Activated CD4-positive, alpha-beta T cell treated with anti-CD3 and anti-CD28 coated beads, Interleukin-2, amount 10 ng/mL, durations not matched to agents 7 days and 5 days (primary cell): ENCODE measurements at places on chromosomes 6 and 20. TPM values are rescaled to one million over a fixed set of nuclear protein-coding genes. Genes with fewer than 3 reads are reported as not detected.
A peak's percentile ranks its signal among the peaks of the same experiment; 100 is the strongest.

- H3K4me1 ChIP-seq: no peaks in the 10 kb centered on the region
- H3K36me3 ChIP-seq: peaks cover 2% of the 10 kb centered on the region
- no peaks in the 10 kb centered on the region for H3K27me3 ChIP-seq
- H3K4me3 ChIP-seq: no peak overlapping the region
- no peak for DNase-seq
Observed at GRCh38 chr20:13396022-13396421, 174.9 kb downstream of the ISM1 start.

DNA sequence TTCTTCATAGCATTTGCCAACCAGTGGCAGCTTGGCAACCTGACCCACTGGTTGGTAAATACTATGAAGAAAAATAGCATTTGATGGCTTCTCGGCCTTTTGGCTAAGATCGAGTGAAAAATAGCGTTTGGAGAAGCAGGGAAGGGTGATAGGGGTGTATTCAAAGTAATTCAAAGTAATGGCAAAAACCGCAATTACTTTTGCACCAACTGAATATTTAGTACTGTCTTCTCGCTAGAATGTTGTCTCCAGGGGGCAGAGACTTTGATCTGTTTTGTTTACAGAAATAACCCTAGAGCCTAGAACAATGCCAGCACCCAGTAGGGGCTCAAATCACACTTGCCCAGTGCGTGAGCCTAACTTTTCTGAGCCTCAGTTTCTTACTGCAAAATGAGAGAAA is 106.1 kb downstream of the CDC5L start:
- no peak overlapping the region for H3K27ac ChIP-seq
- H3K36me3 ChIP-seq: no peaks in the 10 kb centered on the region
- DNase-seq: no peak
- H3K27me3 ChIP-seq: no peaks in the 10 kb centered on the region
- no peak overlapping the region for H3K4me3 ChIP-seq

The MYL9 gene
- 0.42 TPM for total RNA-seq

DNA sequence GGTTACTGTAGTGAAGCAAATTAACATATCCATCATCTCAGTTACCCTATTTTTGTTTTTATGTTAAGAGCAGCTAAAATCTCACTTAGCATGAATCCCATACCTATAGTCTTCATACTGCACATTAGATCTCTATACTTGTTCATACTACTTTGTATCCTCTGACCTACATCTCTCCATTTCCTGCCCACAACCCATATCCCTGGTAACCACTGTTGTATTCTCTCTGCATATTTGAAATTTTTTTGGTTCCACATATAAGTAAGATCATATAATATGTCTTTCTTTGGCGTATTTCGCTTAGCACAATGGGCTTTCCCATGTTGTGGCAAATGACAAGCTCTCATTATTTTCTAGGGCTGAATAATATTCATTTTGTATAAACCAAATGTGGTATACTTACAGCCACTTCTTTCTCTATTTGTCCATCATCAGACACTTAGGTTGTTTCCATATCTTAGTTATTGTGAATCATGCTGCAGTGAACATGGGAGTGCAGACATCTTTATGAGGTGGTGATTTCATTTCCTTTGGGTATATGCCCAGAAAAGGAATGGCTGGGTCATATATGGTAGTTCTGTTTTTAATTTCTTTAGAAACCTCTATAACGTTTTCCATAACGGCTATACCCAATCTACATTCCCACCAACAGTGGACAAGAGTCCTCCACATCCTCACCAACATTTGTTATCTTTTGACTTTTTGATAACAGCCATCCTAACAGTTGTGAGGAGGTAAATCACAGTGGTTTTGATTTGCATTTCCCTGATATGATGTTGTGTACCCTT is 39.8 kb downstream of the BACH2 start:
- peak overlapping the region; percentile 42 for H3K27ac ChIP-seq
- no peaks in the 10 kb centered on the region for H3K27me3 ChIP-seq
- peak; percentile 56 for DNase-seq
- H3K4me1 ChIP-seq: peaks cover 84% of the 10 kb centered on the region
- H3K36me3 ChIP-seq: peaks cover 79% of the 10 kb centered on the region

- no peaks in the 10 kb centered on the region for H3K36me3 ChIP-seq
- H3K4me1 ChIP-seq: peaks cover 7% of the 10 kb centered on the region
- H3K27ac ChIP-seq: no peak overlapping the region
- H3K27me3 ChIP-seq: no peaks in the 10 kb centered on the region
Observed at GRCh38 chr6:128275681-128276080, 244.7 kb downstream of the PTPRK start.

DNA sequence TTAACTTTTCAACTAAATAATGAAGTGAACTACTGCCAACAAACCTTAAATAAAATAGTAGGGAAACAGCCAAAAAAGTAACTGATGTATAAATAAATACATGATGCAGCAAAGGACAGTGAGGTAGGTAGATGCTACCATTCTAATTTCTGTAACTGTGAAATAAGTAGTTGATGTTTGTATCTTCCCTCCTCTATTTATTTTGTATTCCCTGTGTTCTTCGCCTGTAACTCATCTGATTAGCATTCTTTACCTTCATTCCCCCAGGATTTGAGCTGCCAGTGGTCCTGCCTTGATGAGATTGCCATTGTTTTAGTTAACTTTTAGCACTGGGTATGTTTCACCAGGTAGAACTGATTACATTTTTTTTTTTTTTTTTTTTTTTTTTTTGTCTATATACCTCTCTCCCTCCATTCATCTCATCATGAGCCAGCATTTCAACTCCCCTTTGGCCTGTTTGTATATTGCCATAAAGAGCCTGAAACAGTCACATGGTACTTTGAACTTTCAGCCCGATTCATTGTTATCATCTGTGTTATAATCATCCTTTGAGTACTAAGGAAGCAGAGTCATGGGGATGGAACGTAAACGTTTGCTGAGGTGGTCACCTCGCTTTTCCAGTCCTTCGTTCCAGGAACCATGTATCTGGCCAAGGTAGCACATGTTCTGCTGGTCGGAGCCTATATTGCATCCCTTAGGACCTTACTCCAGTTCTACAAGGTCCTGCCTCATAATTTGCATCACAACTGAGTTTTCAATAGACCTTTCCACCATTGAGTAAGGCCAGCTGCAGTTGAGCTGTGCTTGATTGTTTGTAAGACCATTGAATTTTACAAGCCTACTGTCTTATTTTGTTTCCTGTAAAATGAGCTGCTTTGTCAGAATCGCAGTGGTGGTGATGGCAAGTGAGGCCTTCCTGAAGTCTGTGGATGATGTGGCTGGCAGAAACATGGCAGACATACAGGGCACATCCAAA is 107.6 kb downstream of the JAG1 start:
- no peak overlapping the region for H3K4me3 ChIP-seq
- peaks cover 38% of the 10 kb centered on the region for H3K36me3 ChIP-seq
- H3K27ac ChIP-seq: no peak overlapping the region
- H3K27me3 ChIP-seq: no peaks in the 10 kb centered on the region
- no peak for DNase-seq
- H3K4me1 ChIP-seq: peaks cover 36% of the 10 kb centered on the region

DNA sequence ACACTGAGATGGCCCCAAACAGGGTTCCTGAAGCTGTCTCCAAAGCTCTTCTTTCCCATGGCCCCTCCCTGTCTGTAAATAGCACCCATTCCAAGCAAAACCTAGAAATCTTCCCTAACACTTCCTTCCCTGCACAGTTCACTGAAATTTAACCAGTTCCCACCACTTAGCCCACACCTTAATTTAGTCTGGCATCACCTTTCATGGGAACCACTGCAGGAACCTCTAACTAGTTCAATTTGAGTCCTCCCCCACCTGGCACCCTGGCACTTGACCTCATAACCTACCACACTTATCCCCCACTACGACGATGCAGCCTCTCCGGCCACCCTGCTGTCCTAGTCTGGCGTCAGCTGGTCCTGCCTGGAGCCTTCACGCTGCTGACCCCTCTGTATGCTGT is 278.7 kb downstream of the GMDS start:
- H3K4me3 ChIP-seq: no peak overlapping the region
- no peak for DNase-seq
- no peaks in the 10 kb centered on the region for H3K4me1 ChIP-seq

GRCh38 chr20:15900443-15900842 is 672.8 kb downstream of the KIF16B start:
- H3K36me3 ChIP-seq: no peaks in the 10 kb centered on the region
- peaks cover 8% of the 10 kb centered on the region for H3K4me1 ChIP-seq
- H3K27ac ChIP-seq: no peak overlapping the region
- peaks cover 4% of the 10 kb centered on the region for H3K27me3 ChIP-seq
- no peak for DNase-seq

The SERPINB1 gene
- total RNA-seq: 72.8 TPM

The RAET1L gene
- not detected for total RNA-seq

GRCh38 chr6:95802978-95803377 is 212.8 kb upstream of the FUT9 start:
- H3K27me3 ChIP-seq: no peaks in the 10 kb centered on the region
- DNase-seq: no peak
- no peak overlapping the region for H3K4me3 ChIP-seq
- H3K4me1 ChIP-seq: no peaks in the 10 kb centered on the region
- no peak overlapping the region for H3K27ac ChIP-seq

GRCh38 chr6:158313989-158314388 is 1.7 kb downstream of the TULP4 start:
- peak overlapping the region; percentile 42 for H3K27ac ChIP-seq
- peak; percentile 28 for DNase-seq
- H3K4me3 ChIP-seq: peak overlapping the region; percentile 33
- peaks cover 23% of the 10 kb centered on the region for H3K4me1 ChIP-seq
- peaks cover 50% of the 10 kb centered on the region for H3K36me3 ChIP-seq
- no peaks in the 10 kb centered on the region for H3K27me3 ChIP-seq

DNA sequence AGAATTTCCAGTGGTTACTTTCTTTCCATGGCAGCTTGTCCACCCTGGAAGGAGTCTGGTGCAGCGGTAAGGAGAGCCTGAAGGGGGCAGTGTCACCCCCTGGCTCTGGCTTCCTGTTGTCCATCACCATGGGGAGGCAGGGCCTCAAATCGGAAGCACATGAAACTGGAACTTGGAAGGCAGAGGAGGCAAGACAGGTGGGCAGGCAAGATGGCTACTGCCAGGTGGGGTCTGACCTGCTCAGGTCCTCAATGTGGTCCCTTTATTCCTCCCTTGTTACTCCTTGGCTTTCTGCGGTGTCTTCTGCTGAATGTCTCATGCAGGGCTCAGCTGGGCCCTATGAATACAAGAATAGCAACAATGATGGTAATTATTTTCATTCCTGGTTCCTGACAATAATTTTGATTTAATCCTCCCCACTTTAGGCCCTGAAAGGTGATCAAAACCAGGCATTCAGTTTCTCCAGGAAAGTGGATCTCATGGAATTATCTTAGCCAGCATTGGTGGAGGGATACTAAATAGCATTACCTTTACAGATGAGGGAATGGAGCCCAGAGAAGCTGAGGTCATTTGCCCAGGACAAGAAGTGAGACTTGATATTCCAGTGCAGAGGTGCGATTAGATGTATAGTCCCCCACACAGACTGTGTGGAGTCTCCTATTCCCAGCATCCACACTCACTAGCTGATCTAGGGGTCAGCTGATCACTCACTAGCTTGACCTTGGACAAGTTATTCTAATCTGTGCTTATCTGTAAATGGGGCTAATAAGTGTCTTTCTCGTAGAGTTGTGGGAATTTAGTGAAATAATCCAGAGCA is 17.6 kb upstream of the SNAI1 start:
- H3K27me3 ChIP-seq: no peaks in the 10 kb centered on the region
- no peak for DNase-seq
- H3K27ac ChIP-seq: no peak overlapping the region
- H3K4me3 ChIP-seq: no peak overlapping the region
- peaks cover under 1% of the 10 kb centered on the region for H3K36me3 ChIP-seq

The ARMH2 gene
- 2.3 TPM for total RNA-seq

- peaks cover 27% of the 10 kb centered on the region for H3K4me1 ChIP-seq
- no peak for DNase-seq
- peaks cover 16% of the 10 kb centered on the region for H3K36me3 ChIP-seq
- H3K4me3 ChIP-seq: peak overlapping the region; percentile 91
- no peaks in the 10 kb centered on the region for H3K27me3 ChIP-seq
- H3K27ac ChIP-seq: peak overlapping the region; percentile 88
Observed at GRCh38 chr20:25408170-25408547, 686 bp downstream of the GINS1 start.

DNA sequence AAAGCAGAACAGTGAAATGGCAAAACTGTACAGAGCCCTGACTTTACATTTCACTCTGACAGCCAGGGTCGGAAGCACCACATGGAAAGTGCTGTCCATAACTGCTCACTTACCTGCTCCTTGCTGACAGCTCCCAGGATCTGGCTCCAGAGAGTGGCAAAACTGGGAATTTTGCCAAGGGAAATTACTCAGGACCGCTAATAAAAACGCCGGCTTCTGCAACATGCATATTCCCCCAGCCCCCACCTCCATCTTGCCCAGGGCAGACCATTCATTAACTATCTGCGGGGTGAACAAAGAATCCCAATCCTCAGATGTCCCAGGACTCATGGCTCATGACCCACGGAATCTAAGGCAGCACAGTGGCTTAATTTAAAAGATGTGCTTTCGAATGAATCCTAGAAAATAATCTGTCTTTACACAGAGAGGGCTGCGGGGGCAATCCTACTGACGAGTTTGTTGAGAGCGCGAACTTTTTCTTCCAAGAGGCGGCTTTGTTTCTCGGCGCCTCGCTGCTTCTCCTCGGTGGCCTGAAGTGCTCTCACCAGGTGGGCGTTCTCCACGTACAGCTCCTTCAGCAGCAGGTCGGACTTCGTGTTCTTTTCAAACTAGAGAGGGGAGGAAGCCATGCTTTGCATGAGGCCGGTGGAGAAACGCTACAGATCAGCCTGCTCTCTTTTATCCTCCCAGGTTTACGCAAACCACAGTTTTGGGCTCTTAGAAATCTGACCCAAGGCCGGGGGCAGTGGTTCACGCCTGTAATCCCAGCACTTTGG is 45.8 kb downstream of the GINS1 start:
- H3K4me1 ChIP-seq: no peaks in the 10 kb centered on the region
- no peak for DNase-seq
- no peak overlapping the region for H3K27ac ChIP-seq
- H3K27me3 ChIP-seq: no peaks in the 10 kb centered on the region
- H3K4me3 ChIP-seq: no peak overlapping the region

The VNN1 gene
- total RNA-seq: not detected

The CGAS gene
- 27.9 TPM for total RNA-seq

GRCh38 chr20:43477193-43477592 is 19.5 kb downstream of the SRSF6 start:
- peaks cover 16% of the 10 kb centered on the region for H3K27me3 ChIP-seq
- DNase-seq: no peak
- H3K4me3 ChIP-seq: no peak overlapping the region
- H3K36me3 ChIP-seq: peaks cover 2% of the 10 kb centered on the region
- no peaks in the 10 kb centered on the region for H3K4me1 ChIP-seq
- no peak overlapping the region for H3K27ac ChIP-seq

GRCh38 chr6:158737710-158738615 is 81.2 kb downstream of the EZR start:
- H3K27me3 ChIP-seq: no peaks in the 10 kb centered on the region
- H3K4me3 ChIP-seq: no peak overlapping the region
- H3K27ac ChIP-seq: no peak overlapping the region
- DNase-seq: no peak
- peaks cover 68% of the 10 kb centered on the region for H3K36me3 ChIP-seq
